Kasumi-1 (cell line): ENCODE measurements at places on chromosomes 1 and 21.

- no peak for DNase-seq
Observed at GRCh38 chr1:51744506-51745303, 127.8 kb downstream of the OSBPL9 start.

GRCh38 chr1:37265786-37266667, 208.4 kb upstream of the ZC3H12A start:
- no peak for DNase-seq

GRCh38 chr1:202599669-202600431, 110.4 kb downstream of the SYT2 start:
- DNase-seq = peak; percentile 73

DNA sequence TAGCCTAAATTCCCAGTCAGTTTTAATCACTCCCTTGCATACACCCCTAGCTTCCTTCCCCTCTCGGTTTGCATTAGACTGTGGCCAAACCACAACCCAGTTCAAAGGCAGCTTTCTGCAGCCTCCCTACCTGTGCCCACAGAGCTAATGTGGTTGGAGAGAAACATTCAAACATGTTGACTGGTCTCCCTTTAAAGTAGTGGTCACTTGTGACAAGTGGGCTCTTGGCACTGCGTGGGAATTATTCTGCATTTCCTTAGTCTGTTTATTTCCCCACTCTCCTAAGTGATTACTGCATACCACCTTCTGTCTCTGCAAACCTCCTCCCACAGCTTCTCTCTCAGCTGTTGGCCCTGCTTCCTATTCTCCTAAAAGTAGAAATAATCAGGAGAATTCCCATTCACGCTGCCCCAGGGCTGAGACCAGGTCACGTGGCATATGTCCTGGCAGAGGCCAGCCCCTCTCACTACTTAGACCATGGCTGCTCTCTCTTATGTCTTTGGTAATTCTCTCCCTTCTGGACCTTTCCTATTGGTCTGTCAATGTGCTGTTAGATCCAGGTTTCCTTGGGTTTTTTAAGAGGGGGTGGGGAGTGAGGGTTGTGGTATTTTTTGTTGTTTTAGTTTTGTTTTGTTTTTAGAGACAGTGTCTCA, 38.4 kb upstream of the CD101 start:
- DNase-seq = no peak

GRCh38 chr1:23913212-23913880, at the start of gene CNR2:
TSS of gene CNR2 (minus strand) at chr1:23913362. CDS start at chr1:23875617, 37,745 bp downstream.
- DNase-seq = peak; percentile 24
